SJCRH30 (cell line): ENCODE measurements at places on chromosomes 6 and 20. TPM values are rescaled to one million over a fixed set of nuclear protein-coding genes. Genes with fewer than 3 reads are reported as not detected.

- DNase-seq: no peak
- peaks cover 14% of the 10 kb centered on the region for H3K36me3 ChIP-seq
- H3K4me3 ChIP-seq: no peak overlapping the region
Observed at GRCh38 chr6:83190626-83191025, 2.4 kb downstream of the PGM3 start.

- peaks cover 29% of the 10 kb centered on the region for H3K4me1 ChIP-seq
- no peaks in the 10 kb centered on the region for H3K27me3 ChIP-seq
- peak overlapping the region; percentile 95 for H3K4me3 ChIP-seq
- peak overlapping the region; percentile 51 for H3K27ac ChIP-seq
Observed at GRCh38 chr20:32206760-32207625, 550 bp downstream of the PLAGL2 start.

Gene TRIM15
- 0.08 and 0.28 TPM in 2 replicates for total RNA-seq

Gene SLC24A3
- total RNA-seq: 0.34 and 0.38 TPM in 2 replicates

Gene PRL
- 1.1 and 2.1 TPM in 2 replicates for total RNA-seq

DNA sequence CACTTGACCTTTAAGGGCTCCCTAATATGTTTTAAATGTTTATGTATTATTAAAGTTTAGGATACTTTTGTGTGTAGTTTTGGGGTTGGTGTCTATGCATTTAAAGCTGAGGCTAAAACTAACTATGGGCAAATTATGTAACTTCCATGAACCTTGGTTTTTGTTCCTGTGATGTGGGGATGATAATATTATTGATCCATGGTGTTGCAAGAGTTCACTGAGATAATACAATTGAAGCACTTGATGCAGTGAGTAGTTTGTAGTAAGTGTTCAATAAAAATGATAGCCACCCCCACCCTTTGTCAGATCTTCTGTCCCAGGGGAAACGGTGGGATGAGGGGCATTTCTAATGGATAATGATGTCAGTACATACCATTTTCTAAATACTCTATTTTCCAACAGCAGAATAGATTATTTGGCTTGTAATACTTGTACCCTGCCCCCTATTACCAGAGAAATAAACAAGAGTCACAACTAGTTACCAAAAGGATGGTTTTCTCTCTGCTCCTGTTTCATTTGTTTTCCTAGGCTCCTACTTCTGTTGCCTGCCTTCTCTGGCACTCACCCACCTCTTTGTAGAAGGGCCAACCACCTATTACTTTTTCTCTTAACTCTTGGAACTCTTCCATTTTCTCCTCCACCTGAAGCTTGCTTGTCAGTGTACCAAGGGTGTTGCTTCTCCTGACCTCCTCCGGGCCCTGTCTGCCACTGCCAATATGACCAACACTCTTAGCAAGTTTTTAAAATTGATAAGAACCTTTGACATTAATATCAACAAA is 97.9 kb downstream of the RCAN2 start:
- H3K27me3 ChIP-seq: no peaks in the 10 kb centered on the region
- no peak overlapping the region for H3K4me3 ChIP-seq
- no peaks in the 10 kb centered on the region for H3K4me1 ChIP-seq
- H3K36me3 ChIP-seq: no peaks in the 10 kb centered on the region
- DNase-seq: no peak
